ENCODE measurements at places on chromosomes 16 and 17.
A peak's percentile ranks its signal among the peaks of the same experiment; 100 is the strongest.

DNA sequence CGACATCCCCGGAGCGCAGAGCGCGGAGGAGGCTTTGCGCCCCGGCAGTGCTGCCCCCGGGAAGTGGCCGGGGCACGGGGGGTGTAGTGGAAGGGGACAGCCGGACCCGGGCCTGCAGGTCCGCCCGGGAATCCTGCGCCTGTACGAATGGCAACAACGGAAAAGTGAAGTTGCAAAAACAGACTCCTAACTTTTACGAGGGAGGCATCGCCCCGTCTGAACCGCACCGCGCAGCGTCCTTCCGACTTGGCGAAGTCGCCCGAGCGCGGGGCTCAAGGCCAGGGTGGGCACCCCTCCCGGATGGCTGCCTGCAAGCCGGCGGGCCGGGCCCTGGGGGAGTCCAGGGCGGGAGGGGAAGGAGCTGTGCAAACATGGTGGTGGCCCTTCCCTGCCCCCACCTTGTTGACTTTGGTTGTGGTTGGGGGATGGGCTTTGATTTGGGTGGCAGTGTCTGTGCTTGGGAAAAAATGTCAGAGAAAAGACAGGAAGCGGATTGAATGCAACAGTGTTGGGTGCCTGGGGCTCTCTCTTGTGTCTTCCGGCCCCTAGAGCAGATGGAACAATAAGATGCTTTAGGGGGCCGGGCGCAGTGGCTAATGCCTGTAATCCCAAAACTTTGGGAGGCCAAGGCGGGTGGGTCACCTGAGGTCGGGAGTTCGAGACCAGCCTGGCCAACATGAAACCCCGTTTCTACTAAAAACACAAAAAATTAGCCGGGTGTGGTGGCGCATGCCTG, 675 bp downstream of the RNF213 start:
- peak; percentile 38 for DNase-seq

DNA sequence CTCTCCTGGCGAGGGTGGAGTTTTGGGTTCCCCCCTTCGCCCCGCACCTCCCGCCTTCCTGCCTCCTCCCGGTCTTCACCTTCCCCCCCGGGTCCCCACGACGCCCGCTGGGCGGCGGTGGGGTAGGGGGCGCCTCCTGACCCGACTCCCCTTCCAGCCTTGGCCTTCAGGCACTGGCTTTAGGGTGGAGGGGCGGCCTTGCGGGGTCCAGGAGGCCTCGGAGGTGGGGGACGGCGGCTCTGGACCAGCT, 2.4 kb downstream of the SLC16A3 start:
- no peak for DNase-seq

DNA sequence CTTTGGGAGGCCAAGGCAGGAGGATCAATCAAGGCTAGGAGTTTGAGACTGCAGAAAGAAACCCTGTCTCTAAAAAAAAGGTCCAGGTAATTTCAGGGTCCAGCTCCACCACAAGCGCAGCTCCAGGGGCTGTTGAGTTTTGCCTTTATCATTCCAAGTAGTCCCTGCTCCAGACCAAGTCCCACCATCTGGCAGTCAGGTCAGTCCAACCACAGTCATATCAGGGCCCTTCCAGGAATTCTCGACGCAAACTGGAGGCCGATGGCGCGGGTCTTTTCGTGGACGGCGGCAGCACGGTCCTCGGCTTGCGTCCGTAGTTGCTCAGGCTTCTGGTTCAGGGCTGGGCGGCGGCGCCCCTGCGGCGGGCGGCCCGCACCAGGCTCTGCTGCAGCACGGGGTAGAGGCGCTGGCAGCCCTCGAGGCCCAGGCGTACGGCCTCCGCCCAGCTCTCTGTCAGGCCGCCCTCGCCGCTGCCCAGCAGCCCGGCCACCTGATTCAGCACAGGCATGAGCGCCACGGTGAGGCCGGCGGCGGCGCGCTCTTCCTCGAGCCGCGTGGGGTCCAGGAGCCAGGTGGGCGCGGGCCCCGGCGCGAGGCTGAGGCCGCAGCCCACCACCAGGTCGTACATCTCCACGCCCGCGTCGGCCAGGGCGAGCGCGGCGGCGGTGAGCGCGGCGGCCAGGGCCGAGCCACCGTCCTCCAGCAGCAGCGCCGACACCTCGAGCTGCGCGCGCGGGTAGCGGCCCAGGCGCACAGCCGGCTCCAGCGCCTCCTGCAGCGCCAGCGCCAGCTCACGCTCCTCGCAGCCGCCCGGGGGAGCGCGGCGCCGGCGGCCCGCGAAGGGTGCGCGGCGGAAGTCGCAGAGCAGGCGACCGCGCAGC, 752 bp downstream of the EXOSC6 start:
- peak; percentile 51 for DNase-seq

DNA sequence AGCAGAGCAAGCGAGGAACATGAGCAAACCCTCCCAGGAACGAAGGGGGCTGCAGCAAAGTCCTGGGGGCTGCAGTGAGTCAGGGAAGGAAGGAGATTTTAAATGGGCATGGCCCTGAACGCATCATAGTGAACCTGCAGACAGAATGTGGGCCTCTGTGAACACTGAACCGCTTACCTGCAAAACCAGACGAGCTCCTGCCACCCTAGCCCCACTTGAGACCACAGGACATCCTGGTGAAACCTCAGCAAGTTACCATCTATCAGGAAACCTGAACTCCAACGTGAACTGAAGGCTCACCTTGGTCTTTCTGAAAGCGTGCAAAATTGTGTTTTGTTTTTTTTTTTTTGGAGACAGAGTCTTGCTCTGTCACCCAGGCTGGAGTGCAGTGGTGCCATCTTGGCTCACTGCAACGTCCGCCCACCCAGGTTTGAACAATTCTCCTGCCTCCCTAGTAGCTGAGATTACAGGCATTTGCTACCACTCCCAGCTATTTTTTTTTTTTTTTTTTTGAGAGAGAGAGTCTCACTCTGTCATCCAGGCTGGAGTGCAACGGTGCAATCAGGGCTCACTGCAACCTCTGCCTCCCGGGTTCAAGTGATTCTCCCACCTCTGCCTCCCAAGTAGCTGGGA, 30.8 kb downstream of the FANCA start:
- DNase-seq: no peak

- no peak for DNase-seq
Observed at GRCh38 chr17:66848496-66848895, 13.6 kb downstream of the CACNG5 start.

- DNase-seq: no peak
Observed at GRCh38 chr17:60729854-60730253, 52.2 kb downstream of the BCAS3 start.

DNA sequence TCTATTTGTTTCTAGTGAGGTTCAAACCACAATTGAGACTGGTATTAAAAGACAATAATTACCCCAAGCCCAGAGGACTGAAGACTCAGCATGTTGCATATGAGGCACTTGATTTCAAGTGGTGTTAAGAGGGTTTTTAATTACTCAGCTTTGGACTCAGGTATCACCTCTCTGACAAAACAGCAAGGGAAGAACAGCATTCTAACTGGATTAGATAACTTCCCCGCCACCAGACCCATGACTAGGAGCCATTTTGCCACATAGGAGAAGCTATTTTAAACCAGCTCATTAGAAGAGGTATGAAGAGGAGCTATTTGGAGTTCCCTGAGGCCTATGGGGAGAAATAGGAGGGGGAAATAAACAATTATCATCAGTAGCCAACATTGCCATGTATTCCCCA, 226.1 kb upstream of the TOX3 start:
- no peak for DNase-seq

DNA sequence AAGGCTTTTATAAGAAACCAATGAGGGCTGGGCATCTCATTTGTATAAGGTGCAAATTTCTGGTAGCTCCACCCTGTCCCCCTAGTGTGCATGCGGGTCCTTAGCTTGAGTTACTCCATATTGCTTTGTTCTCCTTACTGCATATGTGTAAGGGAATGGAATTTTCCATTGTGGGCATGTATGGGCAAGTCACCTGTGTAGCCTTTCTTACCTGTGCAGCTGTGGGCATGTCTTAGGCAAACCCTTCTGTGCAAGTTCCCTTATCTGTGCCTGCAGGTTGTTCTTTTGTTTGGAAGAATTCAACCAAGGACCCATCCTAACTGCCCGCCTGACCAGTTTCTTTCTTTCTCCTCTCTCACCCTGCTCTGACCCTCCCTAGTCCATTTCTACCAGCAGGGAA, 122.8 kb upstream of the HS3ST4 start:
- DNase-seq: no peak
